ENCODE measurements at places on chromosomes 3 and 15. TPM values are rescaled to one million over a fixed set of nuclear protein-coding genes. Genes with fewer than 3 reads are reported as not detected.

Gene RTP4
- total RNA-seq = 3.5 TPM

Gene MESP2
- total RNA-seq = not detected

Gene TMCO5A
- not detected for total RNA-seq

Gene ADGRG7
- not detected for total RNA-seq

Gene ANKRD63
- total RNA-seq = not detected

Gene NOX5
- total RNA-seq = 0.19 TPM

Gene BOC
- total RNA-seq = 45.1 TPM
